Effector memory CD8-positive, alpha-beta T cell (primary cell): ENCODE measurements at places on chromosomes 1 and 21.

- no peak for DNase-seq
Measured at GRCh38 chr1:203214871-203215270, 14.6 kb downstream of the CHIT1 start.

GRCh38 chr1:7457811-7458210 is 313.3 kb upstream of the VAMP3 start:
- no peak for DNase-seq

GRCh38 chr1:237901299-237901934 is 10.7 kb upstream of the ZP4 start:
- no peak for DNase-seq

GRCh38 chr21:39386194-39386593 is 37.3 kb upstream of the HMGN1 start:
- DNase-seq, result no peak

GRCh38 chr1:89273324-89273778 is 691 bp upstream of the GBP5 start:
- DNase-seq, result no peak

DNA sequence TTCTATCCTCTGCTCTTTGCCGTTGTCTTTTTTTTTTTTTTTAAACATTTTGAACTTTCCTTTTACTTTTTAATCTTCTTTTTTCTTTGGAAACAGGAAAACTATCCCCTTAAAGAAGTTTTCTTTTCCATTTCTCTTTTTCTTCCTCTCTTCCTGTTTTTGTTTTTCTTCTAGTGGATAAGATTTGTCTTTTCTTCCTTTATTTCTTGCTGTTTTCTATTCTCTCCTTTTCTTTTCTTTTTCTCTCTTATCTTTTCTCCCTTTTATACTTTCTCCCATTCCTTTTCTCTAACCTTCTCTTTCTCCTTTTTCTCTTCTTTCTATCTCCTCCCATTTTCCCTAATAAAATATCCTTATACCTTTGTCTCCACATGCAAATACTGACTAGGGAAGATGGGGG is 46.2 kb downstream of the PEX14 start:
- DNase-seq, result no peak

- DNase-seq, result no peak
Measured at GRCh38 chr21:38643404-38644023, 145.2 kb upstream of the ERG start.

DNA sequence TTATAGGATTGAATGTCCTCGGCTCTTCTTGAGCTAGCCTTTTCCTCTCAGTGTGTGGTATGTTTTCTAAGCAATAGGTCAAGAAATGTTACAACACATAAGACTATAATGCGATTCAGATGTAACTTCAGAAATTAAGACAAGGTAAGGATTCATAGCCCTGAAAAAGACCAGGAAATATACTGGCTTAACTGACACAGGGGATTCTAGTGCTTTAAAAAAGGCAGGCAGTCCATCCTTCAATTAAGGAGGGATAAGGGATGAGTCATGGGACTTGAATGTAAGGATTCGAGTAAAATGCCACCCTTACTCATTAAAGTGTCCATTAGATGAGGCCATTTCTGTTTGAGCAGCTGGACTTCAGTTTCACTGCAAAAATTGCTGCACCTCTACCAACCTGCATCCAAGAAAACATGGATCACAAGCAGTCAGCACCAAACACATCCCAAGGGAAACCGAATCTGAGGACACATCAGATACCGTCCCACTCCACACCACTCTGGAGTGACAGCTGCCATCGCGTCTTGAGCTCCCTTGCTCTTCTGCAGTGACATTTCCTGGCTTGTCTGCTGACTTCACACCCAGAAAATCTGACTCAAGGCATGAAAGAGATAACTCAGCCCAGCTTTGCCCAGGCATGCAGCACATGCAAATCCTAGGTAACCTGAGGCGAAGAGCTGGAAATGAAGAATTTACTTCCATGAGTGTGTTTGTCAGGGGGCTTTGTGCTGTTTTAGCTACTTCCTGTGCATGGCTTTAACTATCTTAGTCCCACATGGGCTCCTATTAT is 37.8 kb downstream of the NGF start:
- no peak for DNase-seq

GRCh38 chr21:17081193-17081592 is 431.6 kb upstream of the CXADR start:
- no peak for DNase-seq

DNA sequence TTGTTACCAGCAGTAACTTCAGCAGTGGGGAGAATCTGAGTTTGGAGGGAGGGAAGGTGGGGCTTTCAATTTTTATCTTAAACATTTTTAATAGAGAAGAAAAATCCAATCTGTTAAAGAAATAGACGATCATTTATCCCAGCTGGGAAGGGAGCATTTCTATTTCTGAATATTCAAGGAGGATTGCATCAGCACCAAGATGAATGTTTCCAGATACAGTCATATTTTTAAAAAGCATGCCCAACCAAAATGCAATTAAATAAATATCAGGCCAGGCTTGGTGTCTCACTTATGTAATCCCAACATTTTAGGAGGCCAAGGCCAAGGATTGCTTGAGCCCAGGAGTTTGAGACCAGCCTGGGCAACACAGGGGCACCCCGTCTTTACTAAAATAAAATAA is 1.7 kb upstream of the ATP1A4 start:
- DNase-seq, result no peak

DNA sequence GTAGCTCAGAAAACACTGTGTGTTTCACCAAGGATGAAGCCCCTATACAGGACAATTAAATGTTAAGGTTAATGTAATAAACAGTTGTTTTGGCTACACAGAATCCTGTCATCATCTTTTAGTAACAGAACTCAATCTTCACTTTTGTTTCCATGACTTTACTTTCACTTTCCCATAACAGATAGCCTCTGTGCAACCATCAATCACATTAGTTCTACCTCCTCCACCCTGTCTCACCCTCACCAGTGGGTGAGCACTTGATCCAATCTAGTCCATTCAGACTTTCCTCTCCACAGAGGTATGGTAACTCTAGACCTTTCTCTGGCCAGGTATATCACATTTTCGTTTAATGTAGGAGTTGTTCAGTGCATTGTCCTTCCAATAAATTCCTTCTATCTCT is 1018.5 kb downstream of the ADGRL2 start:
- DNase-seq, result no peak

- DNase-seq, result no peak
Measured at GRCh38 chr1:57122031-57122430, 156.2 kb upstream of the C8B start.

- peak; percentile 49 for DNase-seq
Measured at GRCh38 chr1:237799762-237800474, 90.8 kb downstream of the ZP4 start.

DNA sequence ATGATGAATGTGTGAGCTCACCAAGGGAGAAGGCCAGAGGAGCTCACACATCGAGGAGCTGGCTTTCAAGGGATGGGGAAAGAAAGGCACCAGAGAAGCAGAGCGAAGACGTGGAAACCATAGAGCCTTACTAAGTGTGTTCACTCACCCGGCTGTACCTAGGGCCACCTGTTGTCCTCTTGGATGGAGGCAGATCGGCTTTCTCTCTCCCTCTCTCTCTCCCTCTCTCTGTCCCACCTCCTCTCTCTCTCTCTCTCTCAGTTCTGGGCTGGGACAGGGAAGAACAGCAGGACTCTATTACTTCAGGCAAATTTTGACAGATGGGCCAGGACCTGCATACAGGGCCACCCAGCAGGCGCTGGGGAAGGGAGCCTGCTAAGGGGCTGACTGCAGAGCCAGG is 64.8 kb downstream of the HIVEP3 start:
- no peak for DNase-seq

DNA sequence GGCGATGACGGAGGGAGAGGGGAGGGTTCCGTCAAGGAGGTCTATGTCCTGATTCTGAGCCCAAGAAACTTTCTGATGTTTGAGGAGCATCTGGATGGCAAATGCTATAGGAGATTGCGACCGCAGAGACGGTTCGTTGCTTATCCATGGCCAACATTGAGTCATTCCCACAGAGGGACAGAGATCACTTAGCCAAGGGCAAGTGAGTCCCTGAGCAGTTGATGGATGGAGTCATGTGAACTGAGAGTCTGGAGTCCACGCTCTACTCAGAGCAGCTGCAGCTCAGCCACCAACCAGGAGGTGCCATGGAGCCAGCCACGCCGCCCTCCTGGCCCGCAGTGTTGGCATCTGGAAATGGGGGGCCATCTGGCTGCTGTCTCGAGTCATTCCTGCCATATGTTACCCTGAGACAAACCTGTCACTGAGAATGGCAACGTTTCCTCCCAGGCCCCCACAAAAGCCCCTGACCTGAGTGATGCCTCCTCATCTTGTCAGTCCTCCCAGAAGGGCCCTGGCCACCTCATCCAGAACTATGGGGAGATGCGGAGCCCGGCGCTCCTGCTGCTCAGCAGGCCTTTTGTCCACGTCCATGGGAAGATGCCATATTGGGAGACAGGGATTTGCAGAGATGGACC is 58.6 kb downstream of the ATP5PO start:
- no peak for DNase-seq

GRCh38 chr21:41703857-41704501 is 62.9 kb downstream of the RIPK4 start:
- no peak for DNase-seq

DNA sequence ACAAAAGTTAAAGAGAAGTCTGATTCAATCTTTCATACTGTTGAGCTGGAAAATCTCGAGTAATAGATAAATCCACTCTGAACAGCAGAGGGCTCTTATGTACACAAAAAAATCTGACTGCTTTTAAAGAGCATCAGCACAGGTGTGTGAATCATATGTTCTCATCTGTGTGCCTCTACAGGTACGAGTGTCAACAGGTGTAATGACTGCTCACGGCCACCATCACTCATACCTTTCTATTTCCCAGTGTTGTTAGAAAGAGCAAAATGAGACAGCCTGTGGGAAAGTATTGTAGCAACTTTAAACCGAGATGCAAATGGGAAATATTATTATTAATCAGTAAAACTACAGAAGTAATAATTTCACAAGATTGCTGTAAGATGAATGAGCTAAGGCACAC is 49.0 kb upstream of the SCAF4 start:
- no peak for DNase-seq

GRCh38 chr1:167551362-167551761 is 2.2 kb downstream of the CREG1 start:
- DNase-seq, result no peak

DNA sequence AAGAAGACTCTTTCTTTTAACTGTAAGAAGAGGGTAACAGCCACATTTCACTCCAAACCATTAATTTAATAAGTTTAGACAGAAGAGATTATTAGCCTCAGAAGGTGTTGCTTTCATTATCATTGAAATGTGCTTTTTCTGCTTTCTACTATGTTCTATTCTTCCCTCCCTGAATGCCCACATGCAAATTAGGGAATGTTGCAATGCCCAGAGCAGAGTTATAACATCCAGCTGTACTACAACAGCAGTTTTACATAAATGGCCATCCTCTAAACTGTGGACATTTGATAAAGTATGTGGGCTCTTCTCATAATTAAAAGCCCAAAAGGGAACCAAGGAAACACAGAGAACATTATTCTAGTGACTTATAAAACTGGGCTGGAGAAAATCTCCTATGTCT is 82.2 kb upstream of the SOD1 start:
- no peak for DNase-seq

GRCh38 chr1:155466996-155467395 is 95.6 kb downstream of the ASH1L start:
- DNase-seq, result no peak

GRCh38 chr1:222073307-222073995 is 331.6 kb upstream of the DUSP10 start:
- no peak for DNase-seq

GRCh38 chr1:226958300-226958699 is 18.2 kb downstream of the COQ8A start:
- no peak for DNase-seq

- DNase-seq, result no peak
Measured at GRCh38 chr1:67939186-67939743, 106.0 kb upstream of the GNG12 start.

- no peak for DNase-seq
Measured at GRCh38 chr1:91171898-91172297, 150.1 kb upstream of the ZNF644 start.

DNA sequence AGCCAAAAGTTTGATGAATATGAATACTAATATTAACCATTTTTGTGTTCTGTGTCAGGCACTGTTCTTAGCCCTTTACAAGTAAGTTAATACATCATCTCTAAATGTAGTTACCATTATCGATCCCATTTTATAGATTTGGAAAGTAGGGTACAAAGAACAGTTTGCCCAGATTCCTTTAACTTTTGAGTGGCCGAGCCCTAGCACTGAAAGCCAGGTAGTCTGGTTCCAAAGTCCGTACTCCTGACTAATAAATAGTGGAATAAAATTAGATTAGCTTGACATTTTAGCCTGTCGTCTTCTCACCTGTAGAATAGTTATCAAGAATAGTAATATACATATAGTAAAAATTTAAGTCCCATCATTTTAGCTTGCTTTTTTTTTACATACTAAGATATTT is 70.6 kb downstream of the PTBP2 start:
- DNase-seq, result no peak
